ENCODE measurements at places on chromosomes 1 and 21.

GRCh38 chr1:27111626-27112573 is 43.0 kb downstream of the SLC9A1 start:
- peak; percentile 99 for DNase-seq

DNA sequence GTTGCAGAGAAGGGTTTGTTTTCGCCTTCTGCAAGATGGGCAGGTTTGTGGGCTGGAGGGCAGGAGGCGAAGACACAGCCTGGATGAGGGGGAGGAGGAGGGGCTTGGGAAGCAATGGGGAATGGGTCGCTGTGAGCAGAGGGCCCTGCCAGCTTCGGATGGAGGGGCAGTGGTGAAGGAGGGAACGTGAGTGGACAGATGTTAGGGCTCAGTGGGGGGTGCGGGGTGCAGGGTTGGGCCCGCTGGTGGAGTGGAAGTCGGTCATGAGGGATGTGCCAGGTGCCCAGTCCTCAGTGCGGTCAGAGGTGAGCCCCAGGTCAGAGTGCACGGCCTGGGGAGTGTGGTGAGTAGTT is 55.5 kb upstream of the ABCG1 start:
- DNase-seq, result no peak

DNA sequence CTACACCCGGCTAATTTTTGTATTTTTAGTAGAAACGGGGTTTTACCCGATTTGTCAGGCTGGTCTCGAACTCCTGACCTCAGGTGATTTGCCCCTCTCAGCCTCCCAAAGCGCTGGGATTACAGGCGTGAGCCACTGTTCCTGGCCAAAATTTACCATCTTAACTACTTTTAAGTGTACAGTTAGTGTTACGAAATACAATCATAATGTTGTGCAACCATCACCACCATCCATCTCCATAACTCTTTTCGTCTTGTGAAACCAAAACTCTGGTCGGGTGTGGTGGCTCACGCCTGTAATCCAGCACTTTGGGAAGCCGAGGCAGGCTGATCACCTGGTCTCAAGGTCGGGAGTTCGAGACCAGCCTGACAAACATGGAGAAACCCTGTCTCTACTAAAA is 14.1 kb upstream of the ZBTB40 start:
- DNase-seq, result peak; percentile 57

DNA sequence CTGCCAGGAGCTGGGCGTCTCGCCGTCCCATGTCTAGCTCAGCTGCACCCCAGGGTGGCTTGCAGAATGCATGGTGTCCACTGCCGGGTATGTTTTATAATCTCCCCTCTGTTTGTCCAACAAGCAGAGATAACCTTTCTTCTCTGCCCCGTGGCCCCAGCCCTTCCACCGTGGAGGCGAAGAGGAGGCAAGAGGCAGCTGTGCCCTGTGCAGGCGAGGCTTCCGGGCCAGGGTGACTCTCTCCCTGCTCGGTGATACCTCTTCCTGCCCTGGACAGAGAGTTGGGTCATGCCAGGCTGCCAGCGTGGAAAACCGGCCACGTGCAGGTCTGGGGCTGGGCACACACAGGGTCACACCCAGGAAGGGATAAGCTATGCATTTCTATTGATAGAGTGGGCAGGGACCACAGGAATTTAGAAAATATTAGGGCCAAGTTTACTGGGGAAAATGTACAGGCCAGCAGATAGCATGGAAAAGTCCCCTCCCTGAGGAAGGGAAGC is at the start of gene TFF2:
Gene TFF2 (minus strand): TSS at position 68 of the 500 bp plus-strand sequence. CDS start 37 bp downstream, at position 31.
- no peak for DNase-seq

DNA sequence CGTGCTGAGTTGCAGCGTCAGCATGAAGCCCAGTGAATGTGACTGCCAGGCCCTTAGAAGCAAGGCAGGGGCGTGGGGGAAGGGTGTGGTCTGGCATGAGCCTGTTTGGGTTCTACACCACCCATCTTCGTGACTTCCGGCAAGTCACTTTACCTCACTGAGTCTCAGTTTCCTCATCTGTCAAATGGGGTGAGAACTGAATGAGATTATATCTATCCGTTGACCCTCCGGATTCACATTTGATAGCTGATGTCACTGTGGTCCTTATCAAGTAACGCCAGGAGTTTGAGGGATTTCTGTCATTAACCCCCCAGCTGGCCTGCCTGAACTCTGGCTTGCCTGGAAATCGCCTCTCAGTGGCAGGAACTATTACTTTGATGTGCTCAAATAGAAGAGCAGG is 15.6 kb downstream of the MRPL37 start:
- DNase-seq, result no peak

- DNase-seq, result peak; percentile 38
Observed at GRCh38 chr1:197173571-197174507, 27.4 kb upstream of the ASPM start.

DNA sequence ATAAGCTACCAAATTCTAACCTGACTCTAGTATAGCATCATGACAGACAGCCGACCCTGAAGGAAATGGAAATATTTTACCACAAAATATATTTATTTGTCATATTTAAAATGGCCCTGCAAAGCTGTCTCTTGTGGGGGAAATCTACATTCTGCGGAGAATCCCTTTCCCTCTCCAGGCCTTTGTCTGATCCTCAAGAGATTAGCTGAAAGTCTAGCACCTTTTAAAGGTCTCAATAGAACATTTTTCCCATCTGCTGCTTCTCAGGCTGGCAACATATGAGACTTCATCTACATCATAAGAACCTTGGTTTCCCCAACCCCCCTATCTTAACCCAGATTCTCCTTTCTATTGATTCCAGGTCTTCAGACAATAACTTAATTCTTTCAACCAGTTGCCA is 1.7 kb upstream of the OR11L1 start:
- DNase-seq, result no peak

DNA sequence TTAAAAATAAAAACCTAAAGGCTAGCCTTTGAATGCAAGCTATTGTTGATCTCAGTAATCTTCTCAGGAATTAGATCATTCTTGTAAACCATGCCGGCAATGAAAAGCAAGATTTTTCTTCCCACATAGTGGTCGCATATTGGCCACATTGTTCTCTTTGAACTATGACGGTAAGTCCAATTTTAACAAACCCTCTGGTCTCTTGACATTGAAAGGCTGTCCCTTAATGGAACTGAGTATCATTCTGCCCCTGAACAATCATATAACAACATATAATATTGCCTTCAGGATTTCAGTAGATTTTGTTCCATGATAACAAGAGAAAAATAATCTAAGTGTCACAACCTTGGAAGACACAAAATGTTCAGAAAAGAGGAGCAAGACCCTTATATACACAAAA is 1.3 kb downstream of the TNNI3K start:
- DNase-seq, result no peak

Measured in NB4 (cell line).